ENCODE measurements at places on chromosomes 6 and 20.

- DNase-seq, result no peak
Measured at GRCh38 chr6:22557007-22557406, 12.4 kb upstream of the HDGFL1 start.

DNA sequence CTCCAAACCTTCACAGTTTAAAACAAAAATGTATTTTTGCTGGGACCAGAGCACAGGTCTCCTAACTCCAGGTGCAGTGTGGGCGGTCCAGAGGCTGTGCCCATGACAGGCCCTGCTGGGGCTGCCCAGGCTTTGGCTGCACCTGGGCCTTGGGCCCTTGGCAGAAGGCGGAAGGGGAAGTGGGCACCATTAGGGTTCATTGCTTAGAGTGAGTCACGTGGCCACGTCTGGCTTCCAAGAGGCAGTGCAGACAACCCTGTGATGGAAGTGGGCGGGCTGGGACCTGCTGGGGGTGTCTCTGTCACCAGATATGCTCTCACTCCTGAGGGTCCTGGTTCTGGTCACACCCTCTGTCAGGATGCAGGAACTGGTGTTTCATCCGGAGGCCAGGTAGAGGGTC, 302.2 kb downstream of the QKI start:
- no peak for DNase-seq

GRCh38 chr6:130935978-130936377, 108.8 kb downstream of the SMLR1 start:
- no peak for DNase-seq

- DNase-seq, result no peak
Measured at GRCh38 chr20:14744723-14745122, 407.3 kb upstream of the FLRT3 start.

DNA sequence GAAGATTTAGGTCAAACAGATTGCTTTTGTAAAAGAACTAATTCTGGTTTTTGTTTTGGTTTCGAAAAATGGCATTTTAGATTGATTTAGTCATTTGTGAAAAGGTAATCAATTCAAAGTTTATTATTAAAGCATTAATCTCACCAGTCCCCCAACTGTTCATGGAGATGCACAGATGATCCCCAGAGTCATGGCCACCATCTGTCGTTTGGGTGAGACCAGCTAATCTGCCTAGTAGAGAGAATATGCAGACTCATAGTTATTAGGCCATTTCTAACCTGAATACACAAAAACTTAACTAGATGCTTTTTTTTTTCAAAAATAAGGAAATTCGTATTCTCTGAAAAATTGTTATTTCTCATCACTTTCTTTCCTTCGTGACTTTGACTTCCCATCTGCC, 58.1 kb downstream of the C6orf58 start:
- DNase-seq, result no peak

GRCh38 chr6:128532136-128532535, 11.7 kb upstream of the PTPRK start:
- DNase-seq, result no peak

- DNase-seq, result no peak
Measured at GRCh38 chr20:57514273-57514751, 10.6 kb downstream of the CTCFL start.

DNA sequence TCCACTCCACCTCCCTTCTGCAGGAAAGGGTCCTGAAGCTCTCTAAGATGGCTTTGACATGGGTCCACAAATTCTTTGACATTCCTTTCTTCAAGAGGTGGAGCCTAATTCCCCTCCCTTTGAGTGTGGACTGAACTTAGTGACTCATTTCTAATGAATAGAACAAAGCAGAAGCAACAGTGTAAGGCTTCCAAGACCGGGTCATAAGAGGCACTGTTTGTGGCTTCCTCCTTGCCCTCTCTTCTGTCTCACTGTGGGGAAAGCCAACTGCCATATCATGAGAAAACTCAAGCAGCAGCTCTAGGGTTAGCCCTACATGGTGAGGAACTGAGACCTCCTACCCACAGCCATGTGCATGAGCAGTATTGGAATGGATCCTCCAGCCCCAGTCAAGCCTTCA, 5.9 kb upstream of the CDK5RAP1 start:
- DNase-seq, result no peak
